ENCODE measurements at places on chromosomes 13 and 19.

DNA sequence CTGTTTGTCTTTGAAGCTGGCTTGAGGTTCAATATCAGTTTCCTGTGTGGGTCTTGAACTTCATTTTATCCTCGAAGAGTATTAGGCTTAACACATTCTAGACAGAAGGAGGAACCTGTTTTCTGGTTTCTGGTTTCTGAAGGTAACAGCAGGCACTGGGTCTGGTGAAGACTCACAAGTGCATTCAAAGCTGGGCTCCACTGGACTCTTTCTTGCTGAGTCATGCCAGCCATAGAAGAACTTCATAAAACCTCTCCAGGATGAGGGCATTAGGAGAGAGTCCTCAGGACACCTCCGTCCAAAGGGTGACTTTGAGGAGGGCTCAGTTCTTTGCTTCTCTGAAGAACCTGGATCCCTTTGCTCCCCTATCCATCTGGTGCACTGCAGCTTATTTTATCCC, 668.6 kb upstream of the SLC10A2 start:
- DNase-seq = no peak

DNA sequence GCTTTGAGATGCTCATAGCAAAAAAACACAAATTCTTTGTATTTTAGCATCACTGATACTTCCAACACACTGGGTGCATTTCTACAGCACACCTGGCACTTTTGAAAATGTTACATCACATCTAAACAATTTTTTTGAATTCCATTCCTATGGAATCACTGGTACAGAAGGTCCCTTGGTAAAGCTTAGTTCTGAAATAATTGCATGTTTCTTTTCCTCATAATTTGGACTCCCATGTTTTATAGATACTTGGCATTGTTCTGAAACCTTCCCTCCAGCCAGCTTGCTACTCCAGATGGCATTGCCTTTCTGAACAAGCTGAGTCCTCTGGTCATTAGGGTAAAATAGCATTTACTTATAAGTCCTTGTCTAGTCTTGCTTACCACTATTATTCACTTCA, 481.3 kb upstream of the GPC6 start:
- no peak for DNase-seq

DNA sequence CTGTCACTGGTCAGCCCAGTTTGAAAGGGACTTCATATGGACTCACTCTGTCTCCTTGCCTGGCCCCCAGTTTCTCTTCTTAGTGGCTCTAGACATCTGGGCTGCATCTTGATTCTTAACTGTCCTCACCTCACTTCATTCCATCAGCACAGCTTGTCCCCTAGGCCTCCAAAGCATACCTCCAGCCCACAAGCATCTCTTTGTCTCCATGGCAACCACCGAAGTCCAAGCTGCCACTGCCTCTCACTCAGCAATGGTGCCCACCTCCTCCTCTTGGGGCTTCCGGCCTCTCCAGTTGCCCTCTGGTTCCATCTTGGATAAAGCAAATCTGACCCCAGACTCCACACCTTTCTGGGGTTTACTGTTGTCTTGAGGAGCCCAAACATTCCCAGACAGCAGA, 9.9 kb upstream of the KLHL26 start:
- DNase-seq = no peak

DNA sequence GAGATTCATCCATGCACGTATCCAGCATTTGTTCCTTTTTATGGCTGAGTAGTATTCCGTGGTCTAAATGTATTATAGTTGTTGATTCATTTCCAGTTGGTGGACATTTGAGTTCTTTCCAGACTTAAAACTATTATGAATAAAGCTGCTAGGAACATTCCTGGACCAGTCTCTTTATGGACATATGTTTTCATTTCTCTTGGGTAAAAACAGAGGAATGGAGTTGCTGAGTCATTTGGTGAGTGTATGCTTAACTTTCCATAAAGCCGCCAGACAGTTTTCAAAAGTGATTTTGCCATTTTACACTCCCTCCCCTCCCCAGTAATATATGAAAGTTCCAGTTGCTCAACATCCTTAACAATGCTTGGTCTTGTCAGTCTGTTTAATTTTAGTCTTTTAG, 116.4 kb downstream of the TSHZ3 start:
- no peak for DNase-seq

- no peak for DNase-seq
Observed at GRCh38 chr19:3462991-3463713, 17.2 kb downstream of the SMIM24 start.

- DNase-seq = no peak
Observed at GRCh38 chr13:53005626-53006025, 23.0 kb upstream of the OLFM4 start.

DNA sequence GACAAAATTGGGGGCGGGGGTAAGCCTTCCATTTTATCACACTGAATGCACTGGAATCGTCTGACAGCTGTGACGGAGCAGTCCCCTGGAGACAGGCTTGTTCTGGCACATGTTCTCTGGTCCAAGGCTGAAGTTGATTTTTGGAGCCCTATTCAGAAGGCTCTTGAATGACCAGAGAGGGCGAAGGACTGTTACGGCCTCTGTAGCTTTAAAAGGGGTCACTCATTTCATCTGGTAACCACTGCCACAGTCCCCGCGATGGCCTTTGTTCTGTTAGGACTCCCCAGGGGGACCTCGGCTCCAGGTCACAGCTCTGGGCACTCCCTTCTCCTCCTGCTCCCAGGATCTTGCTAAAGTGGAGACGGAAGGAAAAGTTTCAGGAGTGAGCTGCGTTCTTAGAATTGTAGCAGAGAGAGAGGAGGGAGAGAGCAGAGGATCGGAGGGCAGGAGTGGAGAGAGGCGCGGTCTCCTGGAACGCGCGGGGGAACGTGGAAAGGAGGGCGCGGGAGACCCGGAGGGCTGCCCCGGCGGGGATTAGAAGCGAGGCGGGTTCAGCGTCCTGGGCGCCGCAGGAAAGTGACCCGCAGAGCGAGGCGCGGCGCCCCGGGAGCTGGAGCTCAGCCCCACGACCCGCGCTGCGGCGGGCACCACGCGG, 134.3 kb upstream of the MYO16 start:
- DNase-seq = no peak

DNA sequence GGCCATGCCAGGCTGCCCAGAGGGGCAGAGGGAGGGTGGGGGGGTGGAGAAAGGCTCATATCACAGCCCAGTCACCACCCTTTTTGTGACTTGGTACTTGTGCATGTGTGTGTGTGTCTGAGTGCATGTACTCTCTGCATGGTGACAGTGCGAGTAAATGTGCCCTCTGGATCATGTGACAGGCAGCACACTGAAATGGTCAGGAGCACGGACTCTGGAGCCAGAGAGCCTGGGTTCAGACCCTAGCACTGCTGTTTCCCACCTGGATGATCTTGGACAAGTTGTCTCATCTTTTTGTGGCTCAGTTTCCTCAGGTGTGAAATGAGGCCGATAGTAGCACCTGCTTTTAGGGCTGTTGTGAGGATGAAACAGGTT, 2.0 kb downstream of the CIC start:
- DNase-seq = no peak

DNA sequence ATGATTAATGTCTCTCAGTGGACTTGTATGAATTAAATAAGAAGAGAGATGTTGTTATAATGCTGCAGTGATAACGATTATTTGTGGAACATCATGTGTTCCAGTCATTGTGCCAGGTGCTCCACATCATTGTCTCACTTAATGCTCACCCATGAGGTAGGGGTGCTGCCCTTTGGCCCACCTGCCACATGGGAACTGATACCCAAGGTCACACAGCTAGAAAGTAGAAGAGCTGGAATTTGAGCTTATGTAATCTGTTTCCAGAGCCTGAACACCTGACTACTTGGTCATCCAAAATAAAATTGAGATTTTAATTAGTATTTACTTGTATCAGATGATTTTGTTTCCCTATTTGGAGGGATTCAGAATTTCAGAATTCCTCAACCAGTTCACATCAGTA, 36.0 kb upstream of the GPI start:
- DNase-seq = no peak

DNA sequence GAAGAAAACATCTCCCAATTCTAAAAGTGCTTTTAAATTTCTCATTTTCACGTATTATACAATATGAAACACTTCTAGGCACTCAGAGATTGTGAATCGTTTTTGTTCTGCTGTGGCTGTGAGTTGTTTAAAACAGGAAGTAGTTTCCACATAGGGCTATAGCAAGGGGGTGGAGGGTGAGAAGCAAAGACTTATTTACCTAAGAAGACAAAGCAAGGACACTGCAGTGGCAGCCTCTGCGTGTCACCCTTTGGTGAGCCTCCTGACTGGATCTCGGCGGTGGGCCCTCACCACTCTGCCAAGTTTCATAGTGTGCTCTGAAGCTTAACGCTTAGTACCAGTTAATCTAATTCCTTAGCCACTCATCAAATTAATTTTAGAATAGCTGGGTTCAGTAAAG, 56.8 kb downstream of the TNFSF13B start:
- DNase-seq = no peak

GRCh38 chr19:10190026-10190425, 4.7 kb downstream of the DNMT1 start:
- DNase-seq = no peak

- no peak for DNase-seq
Observed at GRCh38 chr13:72920097-72920496, 138.2 kb downstream of the PIBF1 start.

GRCh38 chr19:45863840-45864628, at the start of gene FOXA3:
Gene FOXA3, plus strand, starts transcription at chr19:45864326. Its CDS starts 131 bp downstream, at chr19:45864457.
- no peak for DNase-seq

DNA sequence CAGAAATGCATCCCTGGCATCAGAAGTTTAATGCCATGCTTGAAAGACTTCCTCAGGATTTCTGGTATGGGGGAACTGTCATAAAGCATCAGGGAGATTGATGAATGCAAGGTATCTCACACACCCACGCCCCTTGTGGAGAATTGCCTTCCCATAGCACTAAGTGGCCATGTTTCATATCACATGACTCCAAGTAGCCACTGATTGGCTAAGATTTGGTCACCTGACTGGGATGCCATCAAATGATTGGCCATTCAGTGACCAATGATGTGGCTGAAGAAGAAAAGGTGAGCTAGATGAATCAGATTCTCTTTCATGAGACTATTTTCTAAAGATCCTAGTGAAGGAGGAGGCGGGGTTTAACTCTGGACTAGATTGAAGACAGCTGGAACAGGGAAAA, 7.3 kb downstream of the KLK8 start:
- no peak for DNase-seq

DNA sequence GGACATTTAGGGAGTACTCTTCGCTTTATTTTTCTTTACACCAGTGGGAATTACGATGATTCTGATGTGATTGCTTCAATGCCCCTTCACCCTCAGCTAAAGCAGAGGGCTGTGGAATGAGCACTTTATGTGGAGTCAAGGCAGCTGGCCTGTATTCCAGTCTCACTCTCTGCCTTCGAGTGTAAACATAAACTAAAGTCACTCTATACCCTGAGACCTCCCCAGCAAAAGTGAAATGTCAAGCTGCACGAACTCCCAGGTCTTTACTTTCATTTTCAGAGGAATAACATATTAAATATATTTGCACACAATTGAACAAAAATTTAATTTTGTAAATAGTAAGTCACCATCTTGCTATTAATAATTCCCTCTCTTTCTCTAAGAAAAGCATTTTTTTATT, 557.1 kb downstream of the DACH1 start:
- DNase-seq = no peak

DNA sequence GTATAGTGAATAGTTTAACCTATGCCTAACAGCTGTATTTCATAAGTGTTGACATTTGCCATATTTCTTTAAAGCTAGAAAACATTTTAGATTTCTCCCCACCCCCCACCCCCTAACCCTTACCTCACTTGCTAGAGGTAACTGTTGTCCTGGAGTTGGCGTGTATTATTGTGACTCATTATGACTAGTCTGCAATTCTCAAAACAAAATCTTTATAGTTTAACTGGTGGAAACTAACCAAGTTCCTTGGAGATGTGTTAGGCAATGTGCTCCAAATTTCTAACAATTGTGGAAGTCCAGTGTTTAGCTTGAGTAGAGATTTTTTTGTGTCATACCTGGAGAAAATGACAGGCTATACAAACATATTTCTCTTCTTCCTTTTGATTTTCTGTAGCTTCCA, 38.0 kb downstream of the KCTD4 start:
- no peak for DNase-seq

Data from NCI-H1105 (cell line).